Spinal cord (tissue), 10 donors: ENCODE measurements at places on chromosomes 12 and 14.

DNA sequence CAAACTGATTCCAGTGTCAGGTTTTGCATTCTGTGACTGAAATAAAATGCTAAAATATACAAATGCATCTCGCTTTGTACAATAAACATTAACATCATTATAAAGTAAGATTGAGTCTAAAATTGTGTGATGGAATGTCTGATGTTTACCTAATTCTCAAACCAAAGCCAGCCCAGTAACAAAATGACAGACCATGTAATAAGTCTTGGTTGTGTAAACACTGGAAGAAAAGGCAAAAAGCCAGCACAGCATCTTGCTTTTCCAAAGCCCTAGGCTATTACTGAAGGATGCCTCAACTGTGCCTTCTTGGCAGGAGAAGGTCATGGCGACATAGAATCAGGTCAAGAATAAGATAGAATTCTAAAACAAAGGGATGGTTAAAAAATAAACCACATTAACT is 169.6 kb downstream of the EGLN3 start:
- DNase-seq, result no peak

DNA sequence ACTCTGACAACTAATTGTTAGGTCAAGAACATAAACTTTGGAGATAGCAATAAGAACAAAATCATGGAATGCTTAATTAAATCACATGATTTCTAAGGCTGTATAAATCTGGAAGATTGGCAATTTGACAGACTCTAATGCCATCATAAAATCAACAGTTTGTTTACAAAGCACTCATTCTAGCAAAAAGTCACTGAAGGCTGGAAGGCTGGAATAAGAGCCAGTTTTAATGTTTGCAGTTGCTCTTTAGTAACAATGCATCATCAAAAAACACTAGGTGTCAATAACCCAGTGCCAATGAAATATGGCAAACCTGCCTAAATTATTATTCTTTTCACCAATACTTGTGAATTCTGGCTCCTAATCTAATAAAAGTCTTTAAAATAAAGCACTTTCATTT is 65.0 kb downstream of the NUMB start:
- no peak for DNase-seq

GRCh38 chr12:16844875-16845274 is 238.9 kb upstream of the LMO3 start:
- no peak for DNase-seq

DNA sequence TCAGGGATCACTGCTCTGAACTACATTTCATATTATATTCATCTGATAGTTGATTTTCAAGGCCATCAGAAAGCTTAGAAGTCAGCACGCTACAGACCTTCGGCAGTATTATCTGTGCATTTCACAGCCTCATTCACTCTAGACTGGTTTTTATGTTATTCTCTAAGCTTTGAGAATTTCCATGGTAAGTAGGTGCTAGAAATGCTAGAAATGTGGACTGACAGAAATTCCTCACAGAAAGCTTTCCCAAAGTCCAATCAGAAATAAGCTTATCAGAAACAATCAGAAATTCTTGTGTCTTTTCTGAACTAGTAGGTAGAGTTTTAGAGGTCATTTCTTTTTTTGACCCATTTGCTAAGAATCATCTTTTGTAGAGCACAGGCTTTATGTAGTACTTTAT is 176.6 kb downstream of the TMTC3 start:
- no peak for DNase-seq

GRCh38 chr14:89720741-89721729 is 233.5 kb downstream of the EFCAB11 start:
- peak; percentile 5 for DNase-seq

DNA sequence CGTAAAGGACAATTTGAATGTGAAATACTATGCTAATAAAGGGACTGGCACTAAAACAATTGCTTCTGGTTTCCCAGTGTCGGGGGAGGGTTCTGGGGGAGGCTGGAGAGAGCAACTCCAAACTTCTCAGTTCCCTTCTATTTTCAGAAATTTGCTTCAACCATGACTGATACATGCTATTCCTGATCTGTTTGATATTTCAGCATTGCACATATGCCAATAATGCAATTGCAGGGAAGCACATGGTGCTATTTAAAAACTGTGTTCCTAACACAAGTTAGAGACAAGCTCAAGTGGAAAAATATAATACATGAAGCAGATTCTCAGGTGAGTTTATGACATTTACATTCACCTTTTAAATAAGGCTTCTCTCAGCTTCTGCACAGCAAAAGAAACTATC is 188.9 kb downstream of the RIMBP2 start:
- DNase-seq, result no peak

DNA sequence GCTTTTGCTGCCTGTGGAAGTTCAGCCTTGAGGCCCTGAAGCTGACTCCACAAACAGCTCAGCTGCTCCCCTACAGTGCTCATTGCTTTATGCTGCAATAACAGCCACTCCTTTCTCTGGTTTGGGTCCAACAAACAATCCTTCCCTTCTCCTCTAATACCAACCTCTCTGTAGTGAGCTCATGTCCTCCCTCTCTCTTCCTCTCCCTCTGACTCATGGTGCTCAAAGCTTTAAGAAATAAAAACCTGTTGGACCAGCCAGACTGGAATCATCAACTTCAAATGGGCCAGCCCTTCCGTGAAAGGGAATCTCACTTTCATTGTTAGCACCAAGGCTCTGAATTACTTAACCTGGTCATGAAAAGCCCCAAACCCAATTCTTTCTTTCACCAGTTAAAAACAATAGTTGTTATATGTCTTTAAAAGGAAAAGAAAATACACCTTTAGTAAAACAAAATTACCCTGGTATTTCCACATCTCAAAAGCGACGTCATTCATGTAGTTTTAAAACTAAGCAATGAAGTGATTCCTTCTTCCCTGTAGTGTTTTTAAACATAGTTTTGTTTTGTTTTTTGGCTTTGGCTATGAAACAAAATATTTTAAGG is 126.4 kb downstream of the DUSP6 start:
- no peak for DNase-seq

DNA sequence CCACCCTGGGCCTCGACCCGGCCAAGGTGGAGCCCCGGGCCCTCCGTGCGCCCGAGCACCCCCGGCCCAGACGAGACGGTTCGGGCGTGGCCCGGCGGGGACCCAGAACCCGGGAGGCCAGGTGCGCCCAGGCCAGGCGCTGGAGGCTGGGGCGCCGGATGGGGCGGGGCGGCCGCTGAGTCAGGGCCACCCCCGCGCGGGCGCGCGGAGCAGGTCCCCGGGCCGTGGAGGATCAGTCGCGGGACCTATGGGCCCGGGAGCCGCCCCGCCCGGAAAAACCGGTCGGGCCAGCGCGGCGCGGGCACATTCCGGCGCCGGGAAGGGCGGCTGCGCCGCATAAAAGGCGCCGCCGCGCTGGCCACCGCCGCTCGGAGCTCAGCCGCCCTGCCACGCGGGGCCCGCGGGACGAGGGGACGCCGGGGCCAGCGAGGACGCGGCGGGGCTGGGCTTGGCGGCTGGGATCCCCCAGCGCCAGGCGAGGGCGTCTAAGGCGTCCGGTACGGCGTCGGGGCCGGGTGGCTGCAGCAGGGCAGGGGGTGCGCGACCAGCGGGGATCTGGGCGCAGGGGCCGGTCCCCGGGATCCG is 21.5 kb upstream of the KIF26A start:
- DNase-seq, result no peak

- no peak for DNase-seq
Measured at GRCh38 chr12:79194595-79194994, 330.0 kb downstream of the SYT1 start.

- DNase-seq, result no peak
Measured at GRCh38 chr14:81221579-81222102, 882 bp upstream of the GTF2A1 start.
